ENCODE measurements at places on chromosomes 5 and 9.

DNA sequence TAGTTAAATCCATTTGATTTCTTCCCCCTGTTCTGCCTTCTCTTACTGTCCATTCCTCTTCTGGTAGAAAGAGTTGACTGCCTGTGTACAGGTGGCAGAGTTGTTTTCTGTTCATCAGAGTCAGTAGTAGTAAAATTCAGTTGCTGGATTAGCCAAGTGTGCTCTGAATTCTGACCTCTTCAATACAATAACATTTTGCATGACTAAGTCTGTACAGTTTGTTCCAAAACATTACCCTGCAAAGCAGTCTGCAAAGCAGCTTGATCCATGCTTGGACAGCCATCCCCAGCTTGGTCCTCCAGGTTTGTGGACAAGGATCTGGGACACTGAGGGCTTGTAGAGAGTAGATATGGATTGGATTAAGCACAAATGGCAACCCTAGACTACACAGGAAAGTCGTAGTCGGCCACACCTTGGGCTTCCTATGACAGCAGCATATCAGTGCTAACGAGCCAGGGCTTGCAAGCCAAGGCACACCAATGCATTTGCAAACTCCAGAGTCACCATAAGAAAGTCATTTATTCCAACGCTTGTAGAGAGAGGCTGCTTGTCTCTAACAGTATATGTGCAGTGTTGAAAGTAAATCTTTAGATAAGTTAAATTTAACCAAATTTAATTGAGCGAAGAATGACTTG is 25.2 kb downstream of the IL12B start:
- no peak for DNase-seq

DNA sequence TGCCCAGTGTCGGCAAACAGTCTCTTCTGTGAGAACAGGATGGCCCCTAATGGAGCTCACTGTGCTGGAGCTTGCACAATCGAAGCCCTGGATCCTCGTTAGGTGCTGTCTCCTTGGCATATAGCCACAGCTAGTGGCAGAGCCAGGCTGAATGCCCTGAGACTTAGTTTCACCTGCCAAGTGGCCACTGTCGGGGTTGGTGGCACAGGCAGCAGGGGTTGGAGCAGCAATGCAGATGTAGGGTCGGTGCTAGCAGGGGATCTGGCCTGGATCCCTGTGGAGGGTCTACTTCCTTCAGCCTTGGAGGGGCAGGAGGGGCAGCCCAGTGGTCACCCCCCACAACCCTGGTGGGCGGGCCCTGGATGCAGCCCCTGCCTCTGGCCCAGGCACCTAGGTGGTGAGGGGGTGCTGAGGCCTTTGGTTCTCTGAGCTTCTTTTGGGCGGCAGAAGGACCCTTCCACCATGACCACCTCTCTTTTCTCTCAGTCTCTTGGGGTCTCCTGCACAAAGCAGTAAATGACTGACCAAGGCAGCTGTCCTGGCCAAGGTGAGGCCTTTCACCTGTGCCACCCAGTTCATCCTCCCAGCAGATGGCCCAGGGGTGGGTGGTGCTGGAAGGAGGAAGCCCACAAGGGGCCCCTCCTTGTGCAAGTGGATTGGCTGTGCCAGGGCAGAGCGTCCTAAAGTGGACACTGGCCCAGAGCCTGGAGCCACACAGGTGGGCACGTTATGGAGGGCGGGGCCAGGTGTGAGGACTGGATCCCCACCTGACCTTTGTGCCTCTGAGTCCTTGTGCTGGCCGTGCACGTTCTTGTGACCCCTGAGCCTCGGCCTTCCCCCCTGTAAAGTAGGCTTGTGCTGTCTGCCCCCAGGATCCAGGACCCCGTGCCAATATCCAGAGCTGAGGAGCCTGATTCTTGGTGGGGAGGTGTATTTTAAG is 44.8 kb downstream of the PHF2 start:
- DNase-seq: no peak

GRCh38 chr5:8993031-8993430 is 552.8 kb downstream of the SEMA5A start:
- DNase-seq: no peak

GRCh38 chr5:6506611-6507010 is 58.0 kb downstream of the UBE2QL1 start:
- DNase-seq: no peak

GRCh38 chr9:40926404-40927259 is 201.8 kb downstream of the FOXD4L6 start:
- DNase-seq: no peak

- DNase-seq: no peak
These were observed 236.9 kb downstream of the ARRDC3 start for GRCh38 chr5:91146230-91146629.

DNA sequence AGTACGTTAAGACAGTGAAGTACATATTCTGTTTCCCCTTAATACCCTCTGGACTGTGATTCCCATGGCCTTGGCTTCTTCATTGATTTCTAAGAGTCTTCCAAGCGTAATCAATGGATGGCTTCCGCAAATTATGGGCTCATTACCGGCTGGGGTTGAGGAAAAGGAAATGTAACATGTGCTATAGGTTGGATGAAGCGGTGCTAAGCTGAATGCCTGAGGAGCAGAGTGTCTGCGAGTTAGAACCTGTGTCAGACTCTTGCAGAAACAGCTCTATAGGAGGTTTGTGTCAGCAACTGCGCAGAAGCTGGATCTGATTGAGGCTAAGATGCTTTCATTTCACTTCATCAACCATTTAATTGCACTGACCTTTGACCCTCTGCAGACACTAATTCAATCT is 114.3 kb upstream of the CDH18 start:
- no peak for DNase-seq
